ENCODE measurements at places on chromosomes 1 and 21. TPM values are rescaled to one million over a fixed set of nuclear protein-coding genes. Genes with fewer than 3 reads are reported as not detected.
A peak's percentile ranks its signal among the peaks of the same experiment; 100 is the strongest.

DVL1 gene
- polyA plus RNA-seq = 22.0 TPM

GCSAML gene
- 0.28 TPM for polyA plus RNA-seq

CASQ2 gene
- 0.40 TPM for polyA plus RNA-seq

HSPB7 gene
- polyA plus RNA-seq = 2.5 TPM

KCNE2 gene
- 1.8 TPM for polyA plus RNA-seq

DNA sequence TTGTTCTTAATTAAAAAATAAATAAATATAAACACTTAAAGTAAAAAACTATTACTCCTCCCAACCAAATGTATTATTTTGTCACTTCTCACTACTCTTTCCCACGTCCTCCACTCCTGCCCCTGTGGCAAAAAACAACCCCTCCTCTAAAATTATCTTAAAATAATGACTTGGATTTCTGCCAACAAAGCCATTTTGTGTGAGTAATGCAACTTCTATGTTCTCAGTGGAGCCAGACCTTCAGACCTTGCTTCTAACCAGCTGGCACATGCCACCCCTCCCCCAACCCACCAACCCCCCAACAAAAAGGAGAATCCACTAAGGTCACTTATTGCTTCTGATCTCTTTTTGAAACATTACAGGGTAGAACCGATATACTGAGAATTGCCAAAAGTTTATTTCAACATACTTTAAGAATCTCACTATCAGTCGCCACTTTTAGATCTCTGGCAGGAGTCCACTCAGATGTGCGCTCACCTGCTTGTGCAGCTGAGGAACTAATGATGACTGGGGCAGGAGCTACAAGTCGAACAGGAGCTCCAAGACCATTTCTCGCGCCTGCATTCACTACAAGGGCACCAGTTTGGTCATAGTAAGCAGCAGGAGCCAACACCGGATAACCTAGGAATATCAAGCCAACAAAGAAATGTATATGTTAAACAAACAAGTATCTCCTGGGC, 58.3 kb upstream of the SDC3 start:
- peak; percentile 21 for DNase-seq

GRCh38 chr1:183033205-183033604, 10.0 kb downstream of the LAMC1 start:
- DNase-seq = no peak

DNA sequence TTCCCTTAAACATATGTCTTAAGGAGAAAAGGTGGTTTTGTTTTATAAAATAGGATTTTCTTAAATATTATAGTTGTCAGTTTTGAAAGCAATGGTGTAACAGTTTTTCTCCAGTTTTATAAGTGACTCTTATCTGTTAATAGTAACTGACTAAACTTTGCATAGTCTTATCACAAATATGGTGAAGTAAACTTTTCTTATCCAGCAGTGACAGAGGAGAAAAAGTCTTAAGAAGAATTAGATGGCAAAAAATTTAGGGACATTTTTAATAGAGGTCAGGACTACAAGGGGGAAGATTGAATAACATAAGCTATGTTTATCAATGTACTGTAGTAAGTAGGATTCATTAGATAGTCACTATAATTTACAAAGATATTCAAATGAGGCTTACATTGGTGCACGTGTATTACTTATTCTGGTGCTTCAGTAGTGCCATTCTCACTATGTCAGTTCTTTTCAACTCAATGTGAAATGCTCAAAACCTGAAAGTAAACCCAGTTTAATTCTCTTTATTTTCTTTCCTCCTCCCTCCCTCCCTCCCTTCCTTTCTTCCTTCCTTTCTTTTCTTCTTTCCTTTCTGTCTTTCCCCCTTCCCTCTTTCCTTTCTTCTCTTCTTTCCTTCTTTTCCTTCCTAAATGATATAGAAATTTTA, 26.1 kb downstream of the F3 start:
- DNase-seq = no peak

- no peak for DNase-seq
Observed at GRCh38 chr1:118339400-118340124, 154.5 kb upstream of the SPAG17 start.

DNA sequence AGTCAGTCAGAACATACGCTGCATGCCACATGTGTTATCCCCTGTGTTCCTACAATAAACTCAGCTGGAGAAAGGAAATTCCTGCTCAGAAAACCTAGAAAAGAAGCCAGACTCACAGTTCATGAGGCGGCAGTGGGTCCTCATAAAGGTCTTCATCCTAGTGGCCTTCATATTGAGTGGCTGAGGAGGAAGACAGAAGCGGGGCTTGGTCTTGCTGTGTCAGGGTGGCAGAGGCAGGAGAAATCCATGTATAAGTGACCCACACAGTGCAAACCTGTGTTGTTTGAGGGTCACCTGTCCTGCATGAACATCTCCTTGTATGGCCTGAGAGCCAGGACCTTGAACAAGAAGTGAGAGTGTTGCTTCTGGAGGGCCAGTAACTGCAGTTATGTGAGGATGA, 4.0 kb upstream of the WNT3A start:
- no peak for DNase-seq

- DNase-seq = no peak
Observed at GRCh38 chr1:210362526-210362925, 33.8 kb downstream of the HHAT start.

DNA sequence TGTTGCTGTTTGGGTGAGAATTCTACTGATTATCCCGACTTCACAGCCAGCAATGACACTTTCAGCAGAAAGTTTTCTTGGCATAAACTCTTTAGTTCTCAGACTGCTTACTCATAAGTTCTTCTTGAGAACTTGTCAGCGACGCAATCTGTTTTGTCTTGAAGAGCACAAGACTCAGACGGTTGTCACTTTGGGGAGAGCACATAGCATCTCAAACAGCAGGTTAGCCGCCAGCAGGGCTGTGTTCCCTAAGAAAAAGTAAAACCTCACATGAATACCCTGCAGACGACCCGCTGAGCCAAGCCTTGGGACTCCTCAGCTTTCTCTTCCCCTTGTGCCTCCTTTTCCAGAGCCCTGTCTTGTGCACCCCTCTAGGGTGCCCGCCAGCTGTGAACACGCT, 11.4 kb downstream of the AGMAT start:
- DNase-seq = no peak

- no peak for DNase-seq
Observed at GRCh38 chr1:229822026-229822425, 196.0 kb downstream of the URB2 start.

- no peak for DNase-seq
Observed at GRCh38 chr1:228376651-228377631, 29.7 kb downstream of the TRIM11 start.

DNA sequence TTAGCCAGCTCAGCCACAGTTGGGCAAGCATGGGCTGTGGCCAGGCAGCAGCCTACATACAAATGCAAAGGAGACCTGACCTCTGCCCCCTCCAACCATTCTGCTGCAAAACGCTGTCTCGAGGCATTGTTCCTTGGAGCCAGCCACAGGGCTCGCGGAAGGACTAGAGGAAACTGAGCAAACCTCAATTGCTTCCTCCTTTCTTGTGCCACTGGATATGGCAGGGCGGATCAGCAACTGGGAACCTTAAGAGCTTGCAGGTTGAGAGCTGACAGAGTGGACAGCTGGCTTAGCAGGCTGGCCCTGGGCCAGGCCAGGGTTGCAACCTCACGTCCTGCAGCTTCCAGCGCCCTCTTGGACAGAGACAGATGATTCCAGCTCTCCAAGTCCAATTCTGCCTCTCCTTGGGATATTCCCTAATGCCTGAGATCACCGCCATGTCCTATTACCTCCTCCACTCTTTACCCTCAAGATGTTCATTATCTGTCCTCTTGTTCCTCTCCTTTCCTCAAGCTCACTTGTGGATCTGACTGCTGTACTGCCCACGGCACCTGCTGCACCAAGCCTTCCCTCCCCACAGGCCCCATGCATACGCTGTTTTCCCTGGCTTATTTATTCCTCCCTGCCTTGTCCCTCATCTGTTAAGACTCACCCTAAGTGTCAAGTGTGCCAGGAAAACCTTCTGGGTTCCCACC, 67.5 kb downstream of the SDC3 start:
- DNase-seq = no peak

- no peak for DNase-seq
Observed at GRCh38 chr1:91490501-91490900, 10.2 kb upstream of the CDC7 start.

GRCh38 chr1:80418134-80418533, 1382.6 kb upstream of the ADGRL2 start:
- DNase-seq = no peak

GRCh38 chr1:214920337-214920736, 162.2 kb upstream of the KCNK2 start:
- DNase-seq = no peak

GRCh38 chr1:11505591-11506538, 26.9 kb downstream of the DISP3 start:
- DNase-seq = no peak

GRCh38 chr1:155961937-155962336, 16.4 kb downstream of the ARHGEF2 start:
- no peak for DNase-seq

DNA sequence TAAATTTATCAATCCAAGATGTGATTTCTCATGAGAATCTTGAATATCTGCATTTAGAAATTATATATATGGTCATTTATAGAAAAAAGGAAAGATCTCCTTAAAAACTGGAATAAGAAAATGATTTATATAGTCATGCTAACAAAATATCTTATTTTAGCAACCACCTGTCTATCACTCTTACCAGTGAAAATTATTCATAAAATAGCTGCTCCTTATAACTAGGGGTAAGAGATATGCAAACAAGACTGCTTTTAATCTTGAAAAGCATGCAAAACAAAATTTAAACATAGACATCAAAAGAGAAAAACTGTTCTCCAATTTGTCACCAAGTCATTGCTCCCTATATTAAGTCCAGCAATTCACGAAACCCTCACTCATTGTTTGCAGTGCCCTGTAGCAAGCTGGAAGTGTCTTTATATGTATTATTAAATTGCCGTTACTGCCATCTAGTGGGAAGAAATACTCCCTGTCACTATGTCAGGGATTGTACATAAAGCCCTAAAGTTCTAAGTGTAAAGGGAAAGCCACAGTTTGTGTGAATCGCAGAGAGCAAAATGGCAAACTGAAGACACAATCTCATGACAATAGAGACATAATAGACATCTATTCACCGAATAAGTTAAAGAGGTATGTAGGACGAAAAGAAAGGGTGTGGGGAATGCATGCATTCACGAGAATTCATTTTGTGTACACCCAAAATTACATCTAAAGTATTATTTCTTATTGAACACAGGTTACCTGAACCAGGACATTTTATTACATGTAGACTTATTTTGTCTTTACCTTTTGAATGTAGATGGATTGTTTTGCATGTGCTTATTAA, 600.5 kb downstream of the USP25 start:
- DNase-seq = peak; percentile 88

DNA sequence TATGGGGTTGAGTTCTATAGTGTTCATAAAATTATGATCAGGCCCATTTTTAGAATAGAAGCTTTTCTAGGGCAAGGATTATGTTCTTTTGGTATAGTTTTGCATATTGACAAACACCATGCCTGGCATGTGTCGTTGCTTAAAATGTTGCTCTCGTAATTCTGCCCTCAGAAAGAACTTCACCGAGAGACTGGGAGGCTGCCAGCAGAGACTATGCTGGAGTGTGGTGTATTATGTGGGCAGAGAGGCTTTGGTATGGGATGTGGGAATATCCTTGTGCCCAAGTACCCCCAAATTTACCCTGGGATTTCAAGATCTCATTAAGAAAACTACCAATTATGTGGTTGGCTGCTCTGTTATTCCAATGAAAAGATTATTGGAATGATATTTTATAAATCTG, 27.9 kb downstream of the PGM1 start:
- DNase-seq = no peak

DNA sequence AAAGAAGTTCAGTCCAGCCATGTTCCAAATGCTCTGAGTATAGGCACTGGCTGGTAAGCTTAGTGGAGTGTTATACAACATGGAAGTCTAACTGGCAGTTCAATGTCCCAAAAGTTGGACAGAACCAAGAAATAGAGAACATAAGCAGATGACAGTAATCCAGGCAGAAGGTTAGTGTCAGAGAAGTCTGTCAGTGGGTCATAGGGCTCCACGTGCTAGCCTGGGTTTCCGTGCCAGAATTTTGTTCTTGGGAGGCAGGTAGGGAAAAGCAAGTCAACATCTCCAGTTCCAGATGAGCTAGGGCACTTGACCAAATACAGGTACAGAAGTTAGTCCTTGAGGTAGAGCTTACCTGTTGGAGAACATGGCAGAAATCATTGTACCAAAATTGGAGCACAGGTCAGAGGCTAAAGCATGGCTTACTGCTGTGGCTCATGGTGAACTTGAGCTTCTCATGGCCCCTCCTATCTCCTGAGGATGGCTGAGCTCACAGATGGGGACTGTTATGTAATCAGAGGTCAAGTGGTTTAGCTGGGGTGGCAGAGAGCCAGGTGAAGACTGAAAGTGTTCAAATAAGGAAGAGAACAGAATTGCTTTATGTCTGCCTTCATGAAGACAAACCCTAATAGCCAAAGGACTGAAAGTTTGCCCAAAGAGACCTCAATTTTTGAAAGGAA, 170.8 kb downstream of the NFIA start:
- no peak for DNase-seq

DNA sequence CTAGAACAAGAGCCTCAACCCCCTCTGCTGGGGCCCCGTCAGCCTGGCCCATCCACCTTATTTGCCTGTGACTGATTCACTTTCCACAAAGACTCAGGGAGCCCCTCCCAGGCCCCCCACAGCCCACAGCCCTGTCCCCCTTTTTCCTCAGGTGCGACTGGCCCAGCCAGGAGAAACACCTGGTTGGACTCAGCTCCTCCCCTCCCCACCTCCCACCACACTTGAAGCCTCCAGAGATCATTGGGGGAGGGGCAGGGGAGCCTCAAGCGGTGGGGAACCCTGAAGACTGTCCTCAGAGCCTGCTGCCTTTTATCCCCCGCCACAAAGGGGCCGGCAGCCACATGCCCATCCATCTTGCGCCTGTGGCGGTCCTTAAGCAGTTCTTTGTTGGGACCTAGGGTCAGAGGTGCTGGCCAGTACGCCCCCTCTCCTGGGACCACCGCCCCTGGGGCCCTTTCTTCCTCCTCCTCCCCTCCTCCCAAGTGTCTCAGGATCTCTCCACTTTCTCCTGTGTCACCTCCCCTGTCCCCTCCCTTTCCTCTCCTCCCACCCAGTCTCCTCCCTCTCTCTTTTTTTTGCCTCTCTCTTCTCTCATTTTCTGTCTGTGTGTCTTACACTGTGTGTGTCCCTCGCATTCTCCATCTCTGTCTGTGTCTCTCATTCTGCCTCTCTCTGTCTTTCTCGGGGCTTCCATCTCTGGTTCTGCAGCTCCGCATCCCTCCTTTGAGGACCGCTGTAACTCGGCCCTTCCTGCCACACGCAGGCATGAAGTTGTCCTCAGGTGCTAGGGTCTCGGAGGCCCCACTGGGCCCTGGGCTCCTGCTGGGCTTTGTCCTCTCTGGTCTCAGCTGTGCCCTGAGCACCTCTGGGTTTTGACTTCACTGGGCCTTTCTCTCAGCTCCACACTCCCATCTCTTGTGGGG, 12.2 kb downstream of the CRABP2 start:
- DNase-seq = peak; percentile 90

GRCh38 chr1:194024659-194025058, 838.2 kb upstream of the B3GALT2 start:
- DNase-seq = no peak

GRCh38 chr1:118979754-118980575, 8.2 kb downstream of the TBX15 start:
- DNase-seq = no peak
